Bronchial epithelial cell (primary cell): ENCODE measurements at places on chromosomes 7 and 10.

GRCh38 chr10:131960631-131961046 lies 21.1 kb downstream of the BNIP3 start:
- DNase-seq: no peak

DNA sequence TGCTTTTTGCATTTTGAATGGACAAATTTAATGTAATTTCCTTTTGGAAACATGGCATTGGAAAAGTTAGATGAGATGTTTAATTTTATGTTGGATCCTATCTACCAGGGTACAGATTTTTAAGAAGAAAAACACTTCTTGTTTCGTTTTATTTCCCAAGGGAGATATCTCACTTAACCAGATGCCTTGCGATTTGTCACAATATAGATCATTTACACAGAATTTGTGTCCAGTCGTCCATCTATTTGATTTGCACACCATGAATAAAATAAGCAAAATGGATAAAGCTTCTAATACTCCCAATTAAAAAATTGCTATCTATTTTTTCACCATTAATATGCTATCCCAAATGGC lies 25.7 kb downstream of the HDAC9 start:
- no peak for DNase-seq

- no peak for DNase-seq
Observed at GRCh38 chr10:99595770-99596465, 24.3 kb downstream of the SLC25A28 start.

DNA sequence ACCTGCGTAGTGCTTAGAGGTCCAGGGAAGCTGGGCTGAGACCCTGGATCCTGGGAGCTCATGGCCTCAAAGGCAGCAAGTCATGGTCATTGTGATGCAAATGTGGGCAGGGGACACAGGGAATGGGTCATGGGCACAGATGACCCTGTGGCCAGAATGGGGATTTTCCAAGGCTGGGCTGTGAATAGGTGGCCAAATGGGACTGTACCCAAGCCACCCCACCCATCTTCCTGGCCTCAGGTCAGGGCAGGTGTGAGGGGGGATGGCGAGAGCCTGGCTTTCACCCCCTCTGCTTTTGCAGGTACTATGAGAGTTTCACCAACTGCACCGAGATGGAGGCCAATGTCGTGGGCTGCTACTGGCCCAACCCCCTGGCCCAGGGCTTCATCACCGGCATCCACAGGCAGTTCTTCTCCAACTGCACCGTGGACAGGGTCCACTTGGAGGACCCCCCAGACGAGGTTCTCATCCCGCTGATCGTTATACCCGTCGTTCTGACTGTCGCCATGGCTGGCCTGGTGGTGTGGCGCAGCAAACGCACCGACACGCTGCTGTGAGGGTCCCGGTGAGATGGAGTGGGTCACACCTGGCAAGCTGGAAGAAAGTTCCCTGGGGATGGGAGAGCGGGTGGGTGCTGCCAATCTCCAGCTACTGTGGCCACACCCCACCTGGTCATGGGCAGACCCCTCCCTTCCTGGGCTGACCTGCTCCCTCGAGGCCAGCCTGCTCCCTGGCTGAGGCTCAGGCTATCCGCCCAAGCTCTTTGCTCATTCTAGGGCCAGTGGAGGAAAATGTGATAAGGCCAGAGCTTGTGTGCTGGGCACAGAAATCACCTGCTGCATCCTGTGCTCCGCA lies 25.5 kb downstream of the RAMP3 start:
- no peak for DNase-seq

GRCh38 chr7:139871331-139871730 lies 42.3 kb downstream of the TBXAS1 start:
- no peak for DNase-seq

DNA sequence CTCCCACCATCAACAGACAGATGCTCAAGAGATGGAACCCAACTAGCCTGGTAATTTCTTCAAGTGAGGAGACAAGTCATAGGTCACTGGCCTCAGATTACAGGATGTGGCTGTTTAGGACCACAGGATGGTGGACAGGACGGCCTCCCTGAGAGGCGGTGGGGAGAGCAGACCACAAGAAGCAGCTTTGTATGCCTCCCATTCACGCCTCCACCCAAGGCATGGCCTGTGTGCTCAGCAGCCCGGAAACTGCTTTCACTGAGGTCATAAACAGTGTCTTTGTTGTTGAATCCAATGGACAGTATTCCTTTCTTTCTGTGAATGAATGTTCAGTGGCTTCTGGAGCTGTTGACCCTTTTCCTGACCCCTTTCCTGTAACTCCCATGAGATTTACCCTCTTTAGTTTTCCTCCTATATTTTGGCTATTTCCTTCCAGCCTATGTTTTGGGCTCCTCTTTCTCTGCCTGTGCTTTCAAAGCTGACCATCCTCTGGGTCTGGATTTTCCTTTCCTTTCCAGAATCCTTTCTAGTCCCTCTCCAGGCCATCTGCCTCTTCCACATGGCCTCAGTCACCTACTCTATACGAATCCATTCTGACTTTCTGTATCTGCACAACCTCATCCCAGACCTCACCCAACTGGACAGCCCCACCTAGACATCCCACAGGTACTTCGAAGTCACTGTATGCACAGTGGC lies 32.4 kb upstream of the INPP5F start:
- DNase-seq: no peak

- no peak for DNase-seq
Observed at GRCh38 chr10:88672041-88672440, 7.8 kb downstream of the LIPF start.

DNA sequence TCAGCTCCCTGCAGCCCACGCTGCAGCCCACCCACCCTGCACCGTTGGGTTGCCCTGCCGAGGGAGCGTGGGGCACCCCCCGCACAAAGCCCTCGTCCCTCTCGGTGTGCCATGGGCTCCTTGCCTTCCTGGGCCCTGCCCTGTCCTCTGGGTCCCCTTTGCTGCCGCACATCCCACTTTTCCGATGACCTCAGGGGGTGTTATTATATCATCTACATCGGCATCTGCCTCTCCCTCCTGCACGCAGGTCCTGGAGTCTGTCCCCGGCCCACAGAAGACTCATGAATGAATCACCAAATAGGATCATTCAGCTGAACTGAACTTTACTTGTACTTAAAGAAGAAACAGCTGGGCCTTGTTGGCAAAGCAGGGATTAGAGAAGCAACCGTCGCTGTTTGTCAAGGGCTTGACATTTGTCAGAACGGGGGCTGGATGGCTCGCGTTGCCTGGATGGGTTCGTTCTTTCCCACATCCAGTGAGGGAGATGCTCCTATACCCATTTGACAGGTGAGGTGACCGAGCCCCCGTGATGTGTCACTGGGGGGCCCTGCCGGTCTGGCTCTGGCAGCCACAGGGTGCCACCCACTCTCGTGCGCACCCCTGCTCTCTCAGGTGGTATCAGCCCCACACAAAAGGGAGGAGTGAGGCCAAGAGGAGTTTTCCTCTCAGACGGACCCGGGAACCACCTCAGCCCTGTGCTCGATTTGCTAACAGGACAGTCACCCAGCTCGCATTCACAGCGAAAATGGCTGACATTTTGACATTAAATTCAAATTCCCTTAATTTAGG lies 58.6 kb upstream of the EBF3 start:
- DNase-seq: no peak
